Activated CD8-positive, alpha-beta memory T cell treated with anti-CD3 and anti-CD28 coated beads for 4 hours (primary cell): ENCODE measurements at places on chromosomes 13 and 19.

GRCh38 chr19:34189917-34190425, 17.7 kb downstream of the LSM14A start:
- no peak for DNase-seq

- DNase-seq: no peak
These were observed 4.8 kb downstream of the RUBCNL start for GRCh38 chr13:46382224-46382623.

DNA sequence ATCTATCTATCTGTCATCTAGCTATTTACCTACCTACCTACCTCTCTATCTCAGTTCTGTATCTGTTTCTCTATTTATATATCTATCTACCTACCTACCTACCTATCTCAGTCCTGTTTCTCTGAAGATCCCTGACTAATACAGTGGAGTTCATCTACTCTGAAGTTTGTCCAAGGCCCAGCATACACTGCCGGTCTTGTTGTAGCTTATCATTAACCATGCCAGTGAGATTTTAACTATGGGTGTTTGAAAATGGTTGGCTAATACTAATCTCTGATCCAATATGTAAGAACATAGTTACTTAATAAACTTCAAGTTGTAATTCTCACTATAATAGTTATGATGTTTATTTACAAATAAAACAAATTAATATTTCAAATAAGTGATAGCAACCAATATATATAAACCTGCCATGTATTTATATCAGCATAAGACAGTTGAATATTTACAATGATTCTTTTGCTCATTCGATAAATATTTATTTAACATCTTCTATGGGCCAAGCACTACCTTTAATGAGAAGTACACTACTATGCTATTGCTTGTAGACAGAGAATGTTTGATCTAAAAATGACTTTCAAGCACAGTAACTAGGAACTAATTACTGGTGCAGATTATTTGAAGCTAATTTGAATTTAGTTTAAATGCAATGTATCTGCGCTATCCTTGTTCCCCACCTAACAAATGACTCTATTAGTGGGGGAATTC, 242.1 kb downstream of the KLF5 start:
- no peak for DNase-seq

DNA sequence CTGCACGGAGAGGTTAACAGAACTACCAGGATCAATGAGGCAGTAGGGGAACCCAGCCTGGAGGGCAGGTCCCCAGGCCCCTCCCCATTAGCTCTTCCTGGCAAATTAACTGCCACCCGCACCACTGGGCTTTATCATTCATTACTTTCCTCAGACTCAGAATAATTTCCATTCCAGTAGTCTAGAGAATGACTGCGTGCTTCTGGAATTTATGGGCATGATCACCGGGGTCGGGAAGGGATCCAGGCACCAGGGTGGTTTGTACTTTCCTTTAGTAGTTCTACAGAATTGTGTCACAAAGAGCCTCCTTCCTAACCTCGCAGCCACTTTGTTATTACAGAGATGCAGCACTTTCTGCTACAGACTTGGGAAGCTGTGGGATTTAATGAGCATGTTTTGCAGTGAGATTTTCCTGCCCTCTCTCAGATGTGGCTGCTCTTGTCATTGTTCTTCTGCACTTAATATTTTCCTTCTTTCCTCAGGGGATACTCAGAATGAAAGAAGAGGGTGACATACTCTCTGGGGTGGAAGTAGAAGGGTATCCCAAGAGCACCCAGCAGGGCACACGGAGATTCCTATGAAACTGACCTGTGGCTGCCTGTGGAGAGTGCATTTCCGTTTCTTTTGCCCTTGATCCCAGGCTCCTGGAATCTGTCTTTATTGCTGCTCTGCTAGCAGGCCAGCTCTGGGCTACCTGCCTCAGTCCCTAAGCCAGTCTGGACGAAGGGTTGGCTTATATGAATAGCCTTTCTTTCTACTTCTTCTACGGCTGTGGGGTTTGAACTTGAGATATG, 285.0 kb upstream of the SLC10A2 start:
- no peak for DNase-seq

DNA sequence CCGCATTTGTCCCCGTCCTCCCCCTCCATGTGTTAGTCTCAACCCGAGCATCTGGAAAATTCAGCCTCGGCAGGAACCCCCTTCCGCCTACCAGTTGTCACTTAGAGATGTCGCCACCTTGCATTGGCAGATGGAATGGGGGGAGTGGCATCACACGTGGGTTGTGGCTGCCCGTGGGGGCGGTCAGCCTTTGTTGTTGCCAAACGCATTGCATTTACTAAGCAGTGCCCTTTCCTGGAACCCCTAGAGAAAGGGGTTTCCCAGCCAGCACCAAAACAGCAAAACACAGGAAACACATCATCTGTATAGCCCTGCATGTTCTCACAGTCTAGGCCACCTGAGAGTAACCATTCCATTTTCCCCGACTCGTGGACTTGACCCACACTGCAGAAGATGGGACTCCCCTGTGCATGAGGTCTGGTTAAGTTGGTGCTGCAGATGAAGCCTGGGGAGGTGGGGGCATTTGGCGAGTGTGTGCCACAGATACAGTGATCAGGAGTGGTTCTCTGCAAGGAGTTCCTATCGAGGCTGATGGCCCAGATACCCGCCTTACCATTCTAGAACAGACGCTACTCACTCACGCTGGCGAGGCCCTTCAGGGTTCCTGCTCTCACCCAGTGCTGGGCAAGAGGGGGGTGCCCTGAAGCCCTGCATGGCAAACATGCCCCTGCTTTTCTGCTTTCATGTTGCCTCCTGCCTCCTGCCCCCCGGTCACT, 38.3 kb downstream of the TMED1 start:
- DNase-seq: peak; percentile 78

DNA sequence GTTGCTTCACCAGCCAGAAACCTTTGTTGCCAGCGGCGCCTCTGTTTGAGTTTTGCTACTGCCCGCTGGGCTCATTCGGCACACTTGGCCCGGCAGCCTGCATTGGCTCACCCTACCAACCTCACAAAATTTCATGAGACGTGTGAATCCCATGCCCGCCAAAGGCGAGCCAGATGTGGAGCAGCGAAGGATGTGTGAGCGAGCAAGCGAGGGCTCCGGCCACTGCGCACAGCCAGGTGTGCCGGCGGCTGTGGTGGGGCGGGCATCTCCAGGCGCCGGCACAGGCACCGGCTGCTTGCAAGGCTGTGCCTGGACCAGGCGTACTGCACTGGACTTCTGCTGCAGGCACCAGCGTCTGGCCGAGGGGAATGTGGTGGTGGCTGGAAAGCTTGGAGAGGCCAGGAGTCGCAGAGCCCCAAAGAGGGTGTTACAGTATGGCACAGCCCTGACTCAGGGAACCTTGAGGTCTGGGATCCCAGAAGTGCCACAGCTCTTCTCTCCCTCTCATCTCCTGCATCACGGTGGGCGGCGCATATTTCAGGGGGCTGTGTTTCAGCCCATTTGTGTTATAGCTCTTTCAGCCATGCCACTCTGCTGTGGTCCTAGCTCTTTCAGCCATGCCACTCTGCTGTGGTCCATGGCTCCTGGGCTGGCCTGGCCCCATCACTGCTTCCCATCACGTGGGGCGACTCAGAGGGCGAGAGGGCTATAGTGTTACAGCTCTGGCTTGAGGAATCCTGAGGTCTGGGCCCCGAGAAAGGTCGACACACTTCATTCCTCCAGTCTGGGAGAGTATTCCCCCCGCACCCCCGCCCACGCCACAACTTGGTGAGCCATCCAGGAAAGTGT, 592.0 kb upstream of the SLITRK5 start:
- DNase-seq: no peak

DNA sequence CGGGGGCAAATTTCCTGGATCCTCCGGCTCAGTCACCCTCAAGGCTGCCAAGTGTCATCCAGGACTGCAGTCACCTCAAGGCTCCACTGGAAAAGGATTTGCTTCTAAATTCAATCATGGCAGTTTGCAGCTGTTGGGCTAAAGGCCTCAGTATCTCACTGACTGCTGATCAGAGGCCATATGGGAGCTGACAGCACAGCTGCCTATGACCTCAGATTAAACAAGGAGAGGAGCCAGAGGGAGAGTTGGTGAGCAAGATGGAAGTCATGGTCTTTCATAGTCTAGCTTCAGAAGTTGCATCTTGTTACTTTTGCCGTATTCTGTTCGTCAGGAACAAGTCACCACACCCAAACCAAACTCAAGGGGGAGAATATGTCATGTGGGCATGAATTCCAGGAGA, 849.7 kb downstream of the UQCRFS1 start:
- no peak for DNase-seq

DNA sequence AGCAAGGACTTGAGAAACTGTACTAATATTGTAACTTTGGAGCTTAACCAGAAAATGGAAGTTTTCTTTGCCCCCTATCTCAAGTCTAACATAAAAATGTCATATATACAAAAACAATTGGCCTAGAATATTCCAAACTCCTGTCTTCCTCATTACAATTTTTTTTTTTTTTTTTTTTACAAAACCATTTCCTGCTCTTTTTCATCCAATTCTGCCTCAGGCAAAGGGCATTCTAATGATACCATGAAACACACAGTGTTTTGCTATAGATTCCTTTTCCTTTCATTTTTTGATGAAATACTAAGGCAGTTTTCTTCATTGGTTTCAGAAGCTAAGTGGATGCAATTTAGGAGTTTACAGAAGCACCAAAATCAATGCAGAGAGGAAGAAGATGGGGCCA, 119.7 kb downstream of the LHFPL6 start:
- DNase-seq: no peak

- DNase-seq: no peak
These were observed 8.1 kb downstream of the SLC25A42 start for GRCh38 chr19:19071897-19072296.

GRCh38 chr13:34086281-34086680, 268.3 kb downstream of the RFC3 start:
- no peak for DNase-seq

DNA sequence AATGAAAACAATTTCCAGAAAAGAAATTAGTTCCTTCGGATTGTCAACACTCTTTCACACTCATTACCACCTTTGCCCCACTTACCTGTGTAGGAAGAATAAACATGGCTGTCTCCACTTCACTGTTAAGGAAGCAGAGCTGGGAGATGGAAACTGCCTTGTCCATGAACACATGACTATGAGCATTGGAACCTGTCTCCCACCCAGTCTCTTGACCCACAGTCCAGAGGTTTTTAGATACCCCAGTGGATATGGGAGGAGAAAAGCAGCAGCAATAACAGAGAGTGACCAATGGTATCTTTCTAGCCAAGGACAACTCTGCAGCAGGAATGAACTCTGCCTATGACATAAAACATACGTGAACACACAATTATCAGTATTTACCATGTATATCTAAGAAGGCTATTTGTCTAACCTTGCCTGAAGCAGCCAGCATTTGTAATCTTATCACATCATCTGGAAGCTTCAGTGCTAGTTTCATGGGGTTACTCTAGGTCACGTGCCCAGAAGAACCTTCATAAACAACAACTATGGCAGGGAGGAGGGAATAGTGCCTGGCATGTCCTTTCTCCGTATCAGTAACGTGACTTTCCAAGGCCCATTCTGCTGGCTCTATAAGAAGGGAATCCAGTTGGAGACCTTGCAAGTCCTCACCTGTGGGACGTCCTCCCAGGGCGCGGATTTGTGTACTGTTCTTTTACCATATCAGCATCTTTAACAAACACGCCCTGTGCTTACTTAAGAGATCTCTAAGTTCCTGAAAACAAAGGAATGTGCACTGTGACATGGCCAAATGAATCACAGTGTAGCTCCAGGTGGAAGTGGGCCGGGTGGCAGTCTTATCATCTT, 221.8 kb upstream of the UBL3 start:
- DNase-seq: no peak

DNA sequence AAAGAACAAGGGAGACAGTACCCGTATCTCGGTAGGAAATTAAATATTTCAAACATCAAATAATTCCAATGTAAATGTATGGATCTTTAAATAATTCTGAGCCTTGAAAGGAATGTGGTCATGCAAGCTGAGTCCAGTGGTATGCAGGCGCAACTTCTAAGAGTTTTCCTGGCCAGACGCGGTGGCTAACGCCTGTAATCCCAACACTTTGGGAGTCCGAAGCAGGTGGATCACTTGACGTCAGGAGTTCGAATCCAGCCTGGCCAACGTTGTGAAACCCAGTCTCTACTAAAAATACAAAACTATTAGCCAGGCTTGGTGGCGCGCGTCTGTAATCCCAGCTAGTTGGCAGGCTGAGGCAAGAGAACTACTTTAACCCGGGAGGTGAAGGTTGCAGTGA, 1.1 kb upstream of the ZNF845 start:
- no peak for DNase-seq

DNA sequence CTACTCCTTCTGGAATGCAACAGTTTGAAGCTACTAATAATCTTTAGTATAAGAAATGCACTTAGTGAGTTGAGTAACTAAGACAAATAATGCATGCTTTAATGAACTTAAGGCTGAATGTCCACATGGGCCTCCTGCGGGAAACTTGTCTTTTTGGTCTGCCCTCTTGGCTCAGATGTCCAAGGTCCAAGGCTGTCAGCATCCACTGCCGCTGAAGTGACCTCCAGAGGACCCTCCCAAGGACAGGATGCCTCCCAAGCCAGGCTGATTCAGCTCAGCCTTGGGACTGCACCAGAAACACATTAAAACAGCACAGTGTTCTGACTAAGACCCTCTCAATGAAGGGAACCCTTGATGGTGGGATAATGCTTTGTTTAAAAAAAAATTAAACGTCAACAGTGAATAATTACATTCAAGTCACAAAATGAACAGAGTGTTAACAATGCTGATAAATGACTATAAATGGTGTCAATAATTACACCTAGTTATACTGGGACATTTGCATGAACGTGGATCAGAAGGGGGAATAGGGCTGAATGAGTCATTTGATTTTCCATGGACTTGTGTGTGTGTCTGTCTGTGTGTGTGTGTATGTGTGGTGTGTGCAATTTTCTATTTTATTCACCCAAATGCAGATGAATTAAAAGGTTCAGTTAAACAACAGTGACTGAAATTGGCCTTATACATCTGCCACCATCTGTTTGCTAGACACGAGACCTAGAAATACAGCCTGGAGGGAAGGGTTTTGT, 150.5 kb downstream of the COL4A1 start:
- no peak for DNase-seq

- DNase-seq: no peak
These were observed 82.5 kb downstream of the AKAP11 start for GRCh38 chr13:42354241-42355091.

DNA sequence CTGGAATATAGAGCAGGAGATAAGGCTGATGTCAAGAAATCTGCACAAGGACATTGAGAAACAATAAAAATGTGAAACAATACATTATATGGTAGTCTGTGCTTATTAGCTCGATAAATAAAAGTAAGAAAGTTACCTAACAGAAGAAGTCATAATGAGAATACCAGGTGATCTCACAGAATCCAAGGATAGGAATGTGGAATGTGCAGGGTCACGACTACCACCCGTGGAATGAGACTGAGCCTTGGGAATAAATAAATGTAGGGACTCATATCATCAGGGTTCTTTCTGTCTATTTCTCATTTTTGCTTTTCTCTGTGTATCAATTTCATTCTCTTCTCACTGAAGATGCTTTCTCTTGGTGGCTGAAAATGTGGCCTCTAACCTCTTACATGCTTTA, 26.0 kb upstream of the KBTBD7 start:
- no peak for DNase-seq

GRCh38 chr13:40640202-40640601, 26.2 kb downstream of the FOXO1 start:
- no peak for DNase-seq

GRCh38 chr19:21321134-21321533, 8.1 kb downstream of the ZNF708 start:
- DNase-seq: no peak
